ENCODE measurements at places on chromosomes 12 and 14.

DNA sequence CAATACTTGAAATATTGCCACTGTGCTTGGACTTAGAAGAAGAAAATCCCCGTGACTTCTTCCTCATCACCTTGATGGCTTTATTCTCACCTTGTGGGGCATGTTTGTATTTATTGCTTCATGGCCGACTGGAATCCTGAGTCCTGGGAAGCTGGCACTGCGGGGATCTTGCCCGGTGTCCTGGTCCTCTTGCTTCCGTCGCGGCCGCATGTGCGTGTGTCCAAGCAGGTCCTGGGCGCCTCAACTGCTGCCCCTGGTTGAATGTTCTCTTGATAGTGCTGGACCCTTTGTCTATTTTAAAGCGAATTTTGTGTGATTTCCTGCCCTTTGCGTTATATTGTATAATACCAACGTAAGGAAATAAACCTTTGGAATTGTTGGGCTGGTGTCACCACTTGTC, 6.3 kb upstream of the PUS1 start:
- DNase-seq, result no peak

DNA sequence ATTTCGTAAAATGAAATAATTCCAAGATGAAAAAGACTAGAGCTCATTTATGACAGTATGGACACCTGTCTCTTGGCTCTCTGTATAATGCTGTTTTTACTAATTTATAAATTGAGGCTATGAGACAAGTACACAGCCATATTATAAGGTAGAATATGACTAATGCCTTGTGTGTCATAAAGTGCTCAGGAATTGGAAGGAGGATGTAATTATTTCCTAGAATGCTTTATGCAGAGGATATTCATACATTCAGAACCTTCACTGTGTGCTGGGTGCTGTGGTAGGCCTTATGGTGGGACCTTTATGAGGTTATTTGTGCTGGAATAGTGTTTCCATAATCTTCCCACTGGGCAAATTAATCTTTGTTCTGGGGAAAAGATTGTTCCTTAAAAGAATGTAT, 13.3 kb downstream of the PCNX1 start:
- DNase-seq, result no peak

- no peak for DNase-seq
Measured at GRCh38 chr14:74314576-74314975, 11.8 kb upstream of the ABCD4 start.

GRCh38 chr14:56358851-56359614, 220.6 kb upstream of the TMEM260 start:
- no peak for DNase-seq

- DNase-seq, result peak; percentile 11
Measured at GRCh38 chr12:3496957-3497356, 6.0 kb downstream of the PRMT8 start.

GRCh38 chr12:105470601-105471000, 140.1 kb downstream of the C12orf75 start:
- no peak for DNase-seq

DNA sequence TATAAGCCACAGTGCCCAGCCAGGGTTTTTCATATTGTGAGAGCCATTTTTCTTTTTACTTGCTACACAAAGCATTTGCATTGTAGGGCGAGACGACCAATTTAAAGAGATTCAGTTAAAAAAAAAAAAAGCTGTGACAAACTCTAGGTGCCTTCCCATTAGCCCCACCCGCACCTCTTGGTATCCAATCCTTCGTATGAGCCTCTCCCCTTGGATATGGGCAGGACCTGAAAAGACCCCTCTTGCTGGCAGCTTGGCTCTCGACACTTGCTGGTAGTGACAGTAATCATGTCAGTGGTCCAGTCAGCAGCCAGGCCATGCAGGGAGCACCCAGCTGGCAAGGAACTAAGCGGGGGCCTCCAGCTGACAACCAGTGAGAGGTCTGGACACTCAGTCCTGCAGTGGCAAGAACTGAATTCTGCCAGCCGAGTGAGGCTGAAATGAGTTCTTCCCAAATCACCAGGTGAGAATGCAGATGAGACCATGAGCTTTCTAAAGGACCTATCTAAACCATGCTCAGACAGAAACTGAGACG, 46.5 kb downstream of the SINHCAF start:
- DNase-seq, result no peak

- no peak for DNase-seq
Measured at GRCh38 chr12:43884683-43885410, 49.0 kb downstream of the TMEM117 start.

DNA sequence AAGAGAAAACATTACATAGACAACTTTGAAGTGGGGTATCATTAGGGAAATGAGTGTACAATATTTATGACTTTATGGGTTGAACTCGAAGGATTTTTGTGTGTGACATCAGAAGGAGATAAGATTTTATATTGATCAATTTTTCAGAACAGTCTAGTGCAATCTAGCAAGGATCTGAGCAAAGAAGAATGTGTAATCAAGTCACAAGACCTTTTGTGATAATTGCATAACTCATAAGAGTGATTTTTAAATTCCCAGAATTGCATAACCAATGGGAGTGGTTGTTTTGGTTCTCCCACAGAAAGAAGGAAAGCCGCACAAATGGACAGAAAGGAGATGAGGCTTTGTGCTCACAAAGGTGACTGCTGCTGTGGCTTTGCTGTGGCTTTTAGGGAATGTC, 441.8 kb upstream of the FLRT2 start:
- no peak for DNase-seq

DNA sequence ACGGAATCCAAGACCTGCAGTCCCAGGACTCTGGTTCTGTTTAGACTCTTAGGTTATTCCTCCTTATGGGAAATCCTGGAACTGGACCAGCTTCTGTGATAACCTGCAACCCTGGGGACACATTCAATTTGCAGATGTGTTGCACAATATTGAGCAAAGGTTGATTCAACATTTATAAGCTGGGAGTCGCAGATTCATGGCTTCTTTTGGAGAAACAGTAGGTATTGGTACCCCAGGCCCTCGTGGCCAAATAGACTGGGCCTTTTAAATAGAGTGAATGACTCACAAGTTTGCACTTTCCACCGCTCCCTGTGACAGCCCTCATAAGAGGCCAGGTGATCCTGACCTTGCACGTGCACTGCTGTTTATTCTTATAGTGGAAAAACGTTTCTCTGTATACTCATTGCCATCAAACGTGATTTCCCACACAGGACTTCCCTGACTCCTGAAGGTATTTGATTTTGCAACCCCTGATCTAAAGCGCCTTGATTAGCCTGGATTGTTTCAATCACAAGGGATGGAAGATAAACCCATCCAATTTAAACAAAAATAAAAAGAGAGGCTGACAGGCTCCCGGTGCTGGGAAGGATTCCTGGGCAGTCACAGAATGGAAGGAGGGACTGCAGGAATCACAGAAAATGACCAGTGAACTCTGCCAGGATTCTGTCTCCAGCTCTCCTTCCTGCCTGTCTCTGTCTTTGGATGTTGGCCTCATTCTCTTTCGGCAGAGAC, 98.0 kb downstream of the VCPKMT start:
- no peak for DNase-seq

GRCh38 chr14:94945615-94946014, 175.7 kb upstream of the GSC start:
- DNase-seq, result no peak

DNA sequence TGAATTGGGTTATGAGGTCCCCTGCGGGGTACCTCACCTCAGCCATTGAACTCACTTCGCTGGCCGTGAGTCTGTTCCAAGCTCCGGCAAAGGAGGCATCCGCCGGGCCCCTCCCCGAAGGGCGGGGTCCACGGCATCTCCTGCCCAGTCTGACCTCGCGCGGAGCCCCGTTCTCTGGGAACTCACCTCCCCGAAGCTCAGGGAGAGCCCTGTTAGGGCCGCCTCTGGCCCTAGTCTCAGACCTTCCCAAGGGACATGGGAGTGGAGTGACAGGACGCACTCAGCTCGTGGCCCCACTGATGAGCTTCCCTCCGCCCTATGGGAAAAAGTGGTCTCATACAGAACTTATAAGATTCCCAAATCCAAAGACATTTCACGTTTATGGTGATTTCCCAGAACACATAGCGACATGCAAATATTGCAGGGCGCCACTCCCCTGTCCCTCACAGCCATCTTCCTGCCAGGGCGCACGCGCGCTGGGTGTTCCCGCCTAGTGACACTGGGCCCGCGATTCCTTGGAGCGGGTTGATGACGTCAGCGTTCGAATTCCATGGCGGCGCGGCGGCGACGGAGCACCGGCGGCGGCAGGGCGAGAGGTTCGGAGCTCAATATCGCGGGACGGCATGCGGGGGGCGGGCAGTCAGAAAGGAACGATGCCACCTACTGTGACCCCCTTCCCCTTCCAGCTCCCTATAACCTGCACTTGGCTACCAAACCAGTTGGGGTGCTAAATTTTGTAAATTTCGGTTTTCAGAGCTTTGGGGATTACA, at the start of gene PARP2:
PARP2 (plus strand) TSS at position 544 of the 770 bp plus-strand sequence; CDS start at position 551, 7 bp downstream.
- peak; percentile 97 for DNase-seq

GRCh38 chr12:40946612-40947194, 241.4 kb upstream of the PDZRN4 start:
- DNase-seq, result peak; percentile 10

GRCh38 chr14:74297986-74298385, 4.7 kb downstream of the ABCD4 start:
- no peak for DNase-seq

- peak; percentile 69 for DNase-seq
Measured at GRCh38 chr12:29552324-29552927, 54.9 kb upstream of the OVCH1 start.

DNA sequence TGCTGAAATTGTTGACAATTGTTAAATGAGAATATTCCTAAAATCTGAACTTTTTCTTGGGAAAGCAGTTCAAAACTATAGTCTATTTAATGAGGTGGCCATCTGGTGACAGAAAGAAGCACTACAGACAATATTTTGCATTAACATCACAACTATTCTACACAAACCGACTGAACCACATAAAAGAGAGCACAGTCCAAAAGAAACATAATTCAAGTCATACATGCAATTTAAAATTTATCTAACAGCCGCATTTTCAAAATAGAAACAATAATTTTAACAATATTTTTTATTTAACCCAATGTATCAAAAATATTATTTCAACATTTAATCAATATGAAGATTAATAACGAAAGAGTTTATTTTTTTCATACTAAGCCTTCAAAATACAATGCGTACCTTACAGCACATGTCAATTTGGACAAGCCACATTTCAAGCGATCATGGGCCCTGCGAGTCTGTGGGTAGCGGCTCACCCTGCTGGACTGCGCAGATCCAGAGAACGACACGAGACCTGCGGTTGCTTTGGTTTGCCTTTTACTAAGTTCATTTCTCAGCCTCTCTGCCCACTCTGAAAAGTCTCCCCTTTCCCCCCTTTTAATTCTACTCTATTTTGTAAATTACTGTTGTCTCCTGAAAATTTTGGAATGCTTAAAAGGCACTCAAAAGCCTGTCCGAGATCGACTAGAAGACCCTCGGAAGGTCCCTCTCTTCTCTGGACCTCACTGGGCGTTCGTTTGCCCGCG, 947 bp upstream of the LRRC9 start:
- DNase-seq, result peak; percentile 40
